ENCODE measurements at places on chromosomes 16 and 17. TPM values are rescaled to one million over a fixed set of nuclear protein-coding genes. Genes with fewer than 3 reads are reported as not detected.

The CLEC3A gene
- not detected for polyA plus RNA-seq

The ANKRD11 gene
- 5.4 TPM for polyA plus RNA-seq

The GPRC5C gene
- polyA plus RNA-seq: 1.9 TPM

The CSH1 gene
- not detected for polyA plus RNA-seq

The SYNGR2 gene
- polyA plus RNA-seq: 402 TPM

The ASPHD1 gene
- not detected for polyA plus RNA-seq

- no peak for DNase-seq
Measured at GRCh38 chr16:1958715-1959268, 546 bp upstream of the NDUFB10 start.

DNA sequence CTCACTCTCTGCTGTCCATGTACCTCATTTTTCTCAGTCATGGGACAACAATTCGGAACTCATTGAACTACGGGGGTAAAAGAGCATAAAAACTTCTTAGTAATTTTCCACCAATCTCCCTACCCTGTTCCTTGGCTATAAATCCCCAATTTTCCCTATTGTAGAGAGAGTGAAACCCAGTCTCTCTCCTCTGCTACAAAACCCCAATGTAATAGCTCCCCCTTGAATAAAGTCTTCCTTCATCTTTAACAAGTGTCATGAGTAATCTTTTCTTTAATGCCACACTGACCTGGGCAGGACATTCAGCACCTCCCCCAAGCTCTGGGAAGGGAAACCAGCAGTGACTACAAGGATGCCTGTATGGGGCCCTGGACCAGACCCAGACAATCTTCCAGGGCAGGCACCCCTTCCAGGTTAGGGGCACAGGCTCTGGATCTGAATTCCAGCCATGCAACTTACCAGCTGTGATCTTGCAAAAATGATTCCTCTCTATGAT is 10.2 kb upstream of the EIF1 start:
- DNase-seq: no peak

DNA sequence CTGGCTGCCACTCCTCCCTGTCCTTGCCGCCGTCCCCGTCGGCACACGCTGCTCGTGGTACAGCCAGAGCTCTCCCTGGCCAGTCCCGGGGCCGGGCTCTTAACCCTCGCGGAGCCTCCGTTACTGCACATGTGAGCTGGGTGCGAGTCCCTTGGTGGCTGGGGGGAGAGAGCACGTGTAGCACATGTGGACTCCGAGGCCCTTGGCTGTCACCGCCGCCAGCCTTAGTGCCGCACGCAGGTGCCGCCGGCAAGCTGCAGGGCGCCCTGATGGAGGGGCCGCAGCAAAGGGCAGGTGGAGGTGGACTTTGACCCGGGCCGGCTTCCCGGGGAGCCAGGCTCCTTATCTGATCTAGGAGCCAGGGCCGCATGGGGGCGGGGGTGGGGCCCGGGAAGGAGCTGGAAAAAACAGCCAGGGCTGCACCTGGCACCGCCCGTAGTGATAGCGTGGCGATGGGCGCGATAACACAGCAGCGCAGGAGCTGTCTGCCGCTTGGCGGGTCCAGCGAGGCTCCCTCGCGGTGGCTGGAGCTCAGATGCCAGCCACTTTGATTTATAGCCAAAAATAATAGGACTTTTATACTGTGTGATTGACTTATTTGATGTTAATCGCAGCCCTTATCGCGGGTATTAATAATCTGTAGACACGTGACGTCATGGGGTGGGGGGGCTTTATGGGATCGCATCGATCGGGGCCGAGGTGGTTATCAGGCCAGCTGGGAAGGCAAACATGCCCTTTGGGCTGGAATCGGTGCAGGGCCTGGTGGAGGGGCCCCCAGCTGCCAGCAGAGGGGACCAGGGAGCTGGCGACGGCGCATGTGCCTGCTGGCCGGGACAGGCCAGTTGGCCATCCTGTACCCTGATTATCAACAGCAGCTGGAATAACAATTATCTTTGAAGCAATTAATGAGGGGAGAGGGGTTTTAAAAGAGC is 35.1 kb downstream of the ZFPM1 start:
- DNase-seq: no peak

DNA sequence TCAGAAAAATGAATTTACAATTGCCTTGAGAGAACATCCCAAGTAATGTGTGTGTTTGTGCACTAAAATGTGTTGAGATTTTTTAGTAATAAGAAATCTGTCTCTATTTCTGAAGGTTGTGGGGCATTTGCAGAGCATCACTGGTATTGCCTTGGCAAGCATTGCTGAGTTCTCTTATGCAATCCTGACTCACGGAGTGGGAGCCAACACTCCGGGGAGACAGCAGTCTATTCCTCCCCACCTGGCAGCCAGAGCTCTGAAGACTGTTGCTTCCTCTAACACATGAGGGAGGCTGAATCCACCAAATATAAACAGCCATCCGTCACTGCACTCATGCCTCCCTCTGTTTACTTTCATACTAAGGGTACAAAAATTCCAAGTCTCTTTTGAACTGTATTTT is 10.6 kb downstream of the CNTD1 start:
- no peak for DNase-seq

GRCh38 chr16:69934044-69934443 is 17.1 kb upstream of the CLEC18A start:
- no peak for DNase-seq

DNA sequence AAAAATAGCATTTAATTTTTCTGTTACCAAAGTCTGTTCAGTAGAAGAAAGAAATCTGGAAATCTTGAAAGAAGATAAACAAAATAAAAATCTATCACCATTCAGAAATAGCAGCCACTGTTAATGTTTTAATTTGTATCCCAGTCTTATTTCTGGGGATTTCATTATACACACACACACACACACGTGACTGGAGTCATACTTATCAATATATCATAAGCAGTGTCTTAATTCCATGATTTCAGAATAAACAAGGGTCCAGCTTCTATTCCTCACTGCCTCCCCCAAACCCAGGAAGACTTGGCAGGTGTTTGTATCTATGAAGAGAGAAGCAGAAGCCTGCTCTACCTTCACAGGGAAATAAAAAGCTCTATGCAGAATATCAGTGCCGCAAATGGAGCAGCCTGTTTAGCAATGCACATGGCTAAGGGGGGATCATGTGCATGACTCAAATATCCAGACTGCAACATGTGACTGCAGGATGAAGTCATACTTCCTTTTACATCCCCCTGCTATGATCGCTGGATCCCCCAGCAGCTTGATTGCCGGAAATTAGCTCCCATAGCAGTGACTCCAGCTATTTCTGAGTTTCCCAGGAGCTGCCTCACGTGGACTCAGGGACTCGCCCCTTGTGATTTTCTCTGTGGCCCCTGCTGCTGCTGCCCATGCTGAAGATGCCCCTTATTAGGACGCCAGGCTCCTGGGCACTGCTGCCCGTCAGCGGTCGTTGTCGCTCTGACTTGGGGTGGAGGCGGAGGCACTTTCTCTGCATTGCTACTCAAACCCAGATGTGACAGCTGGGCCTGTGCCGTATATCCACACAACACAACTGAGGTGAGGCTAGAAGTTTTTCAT is 341.0 kb downstream of the CPPED1 start:
- DNase-seq: peak; percentile 27

DNA sequence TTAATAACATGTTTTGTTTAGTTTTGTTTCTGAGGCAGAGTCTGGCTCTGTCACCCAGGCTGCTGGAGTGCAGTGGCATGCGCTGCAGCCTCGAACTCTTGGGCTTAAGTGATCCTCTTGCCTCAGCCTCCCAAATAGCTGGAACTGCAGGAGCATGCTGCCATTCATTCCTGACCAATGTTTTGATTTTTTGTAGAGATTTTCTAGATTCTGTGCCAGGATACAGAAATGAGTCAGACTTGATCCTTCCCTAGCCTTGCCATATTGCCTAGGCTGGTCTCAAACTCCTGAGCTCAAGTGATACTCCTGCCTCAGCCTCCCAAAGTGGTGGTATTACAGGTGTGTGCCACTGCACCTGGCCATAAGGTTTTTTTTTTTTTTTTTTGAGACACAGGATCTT is 17.7 kb downstream of the TAOK1 start:
- DNase-seq: no peak

DNA sequence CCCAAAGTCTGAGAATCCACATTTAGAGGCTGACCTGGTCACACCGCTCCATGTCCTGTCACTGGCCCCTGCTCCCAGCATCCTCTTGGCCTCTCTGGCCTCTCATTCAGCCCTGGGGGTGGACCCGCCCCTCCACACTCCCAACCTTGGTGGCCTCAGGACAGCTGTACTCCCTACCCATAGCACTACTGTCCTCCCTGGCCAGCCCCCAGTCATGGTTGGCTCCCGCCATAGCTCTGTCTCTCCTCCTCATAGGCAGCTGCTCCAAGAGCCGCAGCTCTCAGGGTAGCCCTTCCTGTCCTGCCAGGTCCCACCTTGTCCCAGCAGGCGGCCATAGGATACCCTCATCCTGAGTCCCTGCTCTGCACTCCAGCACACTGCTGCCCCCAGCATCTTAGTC is 38.0 kb upstream of the PHB1 start:
- no peak for DNase-seq

GRCh38 chr16:12771341-12771798 is 32.3 kb downstream of the CPPED1 start:
- DNase-seq: no peak

DNA sequence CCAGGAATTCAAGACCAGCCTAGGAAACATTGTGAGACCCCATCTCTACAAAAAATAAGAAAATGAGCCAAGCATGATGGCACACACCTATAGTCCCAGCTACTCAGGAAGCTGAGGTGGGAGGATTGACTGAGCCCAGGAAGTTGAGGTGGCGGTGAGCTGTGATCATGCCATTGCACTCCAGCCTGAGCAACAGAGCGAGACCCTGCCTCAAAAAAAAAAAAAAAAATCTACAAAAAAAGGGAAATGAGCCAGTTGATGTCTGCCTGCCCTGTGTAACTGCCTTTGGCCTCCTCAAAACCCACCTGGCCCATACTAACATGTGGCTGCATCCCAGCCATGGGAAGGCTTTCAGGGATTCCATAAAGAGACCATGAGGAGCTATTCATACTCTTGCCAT is 4.5 kb downstream of the RANBP10 start:
- no peak for DNase-seq

DNA sequence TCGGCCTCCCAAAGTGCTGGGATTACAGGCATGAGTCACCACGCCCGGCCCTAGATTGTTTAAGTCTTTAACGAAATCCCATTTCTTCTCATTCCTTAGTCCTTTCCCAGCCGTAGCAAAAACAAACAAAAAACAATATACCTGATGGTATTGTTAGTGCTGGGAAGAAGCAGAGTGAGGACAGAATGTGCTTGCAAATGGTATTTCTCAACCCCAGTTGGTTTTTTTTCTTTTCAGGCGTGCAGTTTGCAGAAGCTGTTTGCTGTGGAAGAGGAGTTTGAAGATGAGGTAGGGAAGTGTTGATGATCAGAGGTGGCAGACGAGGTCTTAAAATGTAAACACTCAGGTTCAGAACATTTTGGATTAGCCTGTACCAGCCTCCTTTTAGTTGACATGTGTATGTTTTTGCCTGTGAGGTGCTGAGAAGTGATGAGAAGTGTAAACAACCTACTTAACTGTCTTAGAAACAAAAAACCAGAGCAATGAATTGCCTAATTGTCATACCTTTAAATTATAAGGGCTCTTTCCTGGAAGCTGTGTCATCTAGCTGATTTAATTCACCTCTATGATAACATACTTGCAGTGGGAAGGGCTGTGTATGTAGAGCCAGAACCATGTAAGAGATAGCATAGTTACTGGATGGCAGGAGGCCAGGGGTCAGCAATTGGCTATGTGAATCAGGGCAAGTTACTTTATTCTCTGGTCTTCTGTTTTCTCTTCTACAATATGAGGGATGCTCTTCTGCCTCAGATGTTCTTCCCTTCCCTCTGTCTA is 3.4 kb downstream of the HROB start:
- DNase-seq: no peak

Data from CD14-positive monocyte (primary cell).